ENCODE measurements at places on chromosomes 3 and 15.

DNA sequence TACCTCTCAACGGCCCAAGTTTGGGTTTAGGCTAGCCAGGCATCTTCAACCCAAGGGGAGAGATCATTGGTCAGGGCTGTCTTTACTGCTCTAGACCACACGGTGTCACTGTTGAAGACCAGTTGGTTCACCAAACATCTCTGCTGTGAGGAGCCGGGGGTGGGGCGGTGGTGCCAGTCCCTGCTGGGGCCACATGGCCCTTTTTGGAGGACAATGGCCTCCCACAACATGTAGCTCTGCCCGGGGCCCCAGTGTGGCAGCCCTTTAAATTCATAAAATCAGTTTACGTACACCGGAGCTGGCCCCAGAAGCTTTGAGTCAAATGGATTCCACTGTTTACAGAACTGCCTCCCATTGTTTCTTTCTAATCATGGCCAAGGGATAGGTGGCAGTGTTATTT lies 19.1 kb upstream of the TM4SF18 start:
- DNase-seq, result no peak

DNA sequence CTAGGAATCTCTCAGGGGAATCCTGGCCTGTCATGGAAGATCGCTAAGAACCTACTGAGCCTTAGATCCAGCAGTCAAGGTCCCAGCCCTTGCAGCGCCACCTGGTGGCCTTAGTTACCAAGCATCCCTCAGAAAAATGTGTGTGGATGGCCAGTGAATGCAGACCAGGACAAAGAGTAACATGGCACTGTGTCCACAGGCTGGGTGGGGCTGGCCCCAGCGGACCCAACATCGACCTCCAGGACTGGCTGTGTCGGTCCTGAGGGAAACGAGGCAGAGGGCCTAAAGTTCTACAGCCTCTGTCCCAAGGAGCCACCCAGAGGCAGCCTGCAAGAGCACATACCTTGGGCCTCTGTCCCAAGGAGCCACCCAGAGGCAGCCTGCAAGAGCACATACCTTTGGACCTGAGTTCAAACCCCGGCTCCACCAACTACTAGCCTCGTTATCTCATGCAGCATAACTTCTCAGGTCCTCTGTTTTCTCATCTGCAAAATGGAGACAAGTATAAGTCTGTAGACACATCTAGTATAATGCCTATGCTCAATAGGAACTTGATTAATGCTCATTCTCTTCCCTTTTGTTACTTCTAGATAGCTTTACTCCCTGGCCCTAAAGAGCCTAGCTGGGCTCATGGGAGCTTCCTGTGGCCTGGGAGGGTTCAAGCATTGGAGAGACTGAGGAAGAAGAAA lies 57.5 kb upstream of the HERC1 start:
- DNase-seq, result peak; percentile 66

DNA sequence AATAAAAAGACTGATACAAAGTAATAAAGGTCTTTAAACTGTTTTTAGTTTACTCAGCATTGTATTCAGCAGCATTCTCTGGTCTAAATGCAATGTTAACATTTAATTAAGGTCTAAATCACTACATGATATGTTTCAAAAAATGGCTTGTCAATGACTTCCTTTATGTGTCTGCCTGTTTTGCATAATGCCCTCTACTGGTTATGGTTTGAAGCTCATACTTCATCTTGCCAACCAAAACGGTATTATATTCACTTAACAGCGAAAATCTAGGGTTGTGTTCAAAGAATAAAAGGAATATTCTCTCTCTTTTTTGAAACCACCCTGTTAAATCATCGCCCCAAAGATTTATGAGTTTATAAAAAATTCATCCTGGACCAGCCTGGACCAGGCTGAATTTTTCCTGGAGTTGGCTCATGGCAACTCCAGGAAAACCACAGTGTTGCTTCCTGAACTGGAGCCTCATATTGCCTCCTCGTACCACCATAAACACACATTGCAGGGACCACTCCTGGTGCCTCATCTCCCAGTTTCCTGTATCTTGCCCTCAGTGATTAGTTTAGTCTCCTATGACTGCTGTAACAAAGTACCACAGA lies 6.7 kb upstream of the NCEH1 start:
- DNase-seq, result no peak

GRCh38 chr3:171132873-171133272 lies 106.4 kb upstream of the SLC2A2 start:
- DNase-seq, result no peak

DNA sequence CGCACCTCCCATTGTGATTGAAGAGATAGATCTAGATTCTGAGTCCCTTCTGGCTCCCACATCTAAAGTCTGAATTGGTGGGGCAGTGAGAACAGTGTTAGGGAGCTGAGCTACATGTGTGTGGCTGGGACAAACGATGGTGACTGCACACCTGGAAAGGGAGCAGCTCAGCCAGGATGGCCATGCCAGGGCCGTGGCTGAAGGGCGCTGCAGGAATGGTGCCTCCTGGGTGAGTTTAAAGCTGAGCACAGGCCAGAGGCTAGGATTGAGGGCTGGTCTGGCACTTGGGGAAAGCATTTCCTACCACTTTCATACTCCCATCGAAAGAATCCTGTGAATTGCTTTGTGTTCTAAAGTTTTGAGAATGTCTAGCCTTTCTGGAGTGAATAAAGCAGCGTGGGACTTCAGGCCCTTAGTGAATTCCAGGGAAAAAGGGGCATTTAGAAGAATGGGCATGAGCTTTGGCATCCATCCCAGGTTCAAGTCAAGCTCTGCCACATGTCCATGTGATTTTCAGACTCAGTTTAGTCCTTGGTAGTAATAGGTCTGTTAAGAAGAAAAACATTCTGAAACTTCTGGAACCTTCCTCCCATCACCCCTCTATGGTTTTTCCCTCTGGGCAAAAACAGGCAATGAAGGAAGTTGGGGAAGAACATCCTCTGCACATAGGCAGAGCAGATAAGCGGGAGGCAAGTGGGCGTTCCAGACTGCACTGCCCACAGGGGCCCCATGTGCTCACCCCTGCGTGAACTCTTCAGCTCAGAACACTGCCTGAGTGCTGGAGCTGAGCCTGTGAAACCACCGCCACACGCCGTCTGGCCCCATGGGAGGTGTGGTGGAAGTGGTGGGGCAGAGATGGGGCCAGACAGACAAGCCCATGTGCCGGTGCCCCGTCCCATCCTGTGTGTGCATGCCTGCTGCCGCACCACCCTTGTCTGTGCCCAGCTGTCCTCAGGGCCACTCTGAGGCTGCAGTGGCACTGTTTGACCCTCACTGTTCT lies 12.9 kb upstream of the CPNE9 start:
- no peak for DNase-seq

GRCh38 chr3:101478980-101479379 lies 34.0 kb downstream of the SENP7 start:
- DNase-seq, result no peak

GRCh38 chr15:70053716-70054229 lies 43.9 kb downstream of the TLE3 start:
- no peak for DNase-seq

DNA sequence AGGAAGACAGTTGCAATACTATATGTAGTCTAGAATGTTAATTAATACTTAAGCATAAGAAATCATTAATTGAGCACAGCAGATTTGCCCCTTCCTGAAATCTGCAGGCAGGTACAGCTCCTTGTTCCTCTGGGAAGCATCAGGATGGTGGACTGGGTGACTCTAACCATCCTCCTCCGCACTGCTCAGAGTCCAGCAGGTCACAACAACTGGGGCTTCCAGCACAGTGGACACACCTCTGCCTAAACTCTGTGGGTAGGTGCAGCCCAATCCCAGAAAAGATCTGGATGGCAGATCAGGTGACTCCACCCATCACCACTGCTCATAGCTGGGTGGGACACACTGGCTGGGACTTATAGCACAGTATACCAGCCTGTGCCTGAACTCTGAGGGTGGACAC lies 189.9 kb upstream of the TMCO5A start:
- DNase-seq, result no peak

GRCh38 chr3:37279236-37279635 lies 104.9 kb upstream of the LRRFIP2 start:
- no peak for DNase-seq

Data from stimulated activated CD4-positive, alpha-beta T cell treated with anti-CD3 and anti-CD28 coated beads, TNF-alpha, amount 100 ng/mL, for 4 hours (primary cell).